Stimulated activated CD4-positive, alpha-beta T cell treated with anti-CD3 and anti-CD28 coated beads, Interleukin-2, amount 100 ng/mL, for 4 hours (primary cell): ENCODE measurements at places on chromosomes 13 and 19.

- no peak for DNase-seq
Measured at GRCh38 chr13:50550151-50550550, 293.3 kb downstream of the DLEU7 start.

DNA sequence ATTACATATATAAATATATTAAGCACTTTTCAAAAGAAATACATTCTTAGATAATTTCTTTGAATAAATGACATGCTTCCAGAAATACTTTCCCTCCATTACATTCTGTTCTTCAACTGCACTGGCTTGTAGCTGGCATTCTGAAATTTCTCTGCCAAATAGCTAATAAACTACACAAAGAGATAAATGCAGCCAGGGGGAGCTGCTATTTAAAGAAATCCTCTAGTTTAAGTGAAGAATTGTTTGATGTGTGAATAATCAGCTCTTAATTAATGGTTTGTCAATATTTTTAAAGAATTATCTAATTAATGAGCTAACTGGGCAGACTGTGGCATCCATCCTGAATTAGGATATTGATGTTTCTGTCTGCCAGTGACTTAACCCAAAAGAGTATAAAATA lies 30.7 kb downstream of the SLC7A1 start:
- DNase-seq, result no peak

DNA sequence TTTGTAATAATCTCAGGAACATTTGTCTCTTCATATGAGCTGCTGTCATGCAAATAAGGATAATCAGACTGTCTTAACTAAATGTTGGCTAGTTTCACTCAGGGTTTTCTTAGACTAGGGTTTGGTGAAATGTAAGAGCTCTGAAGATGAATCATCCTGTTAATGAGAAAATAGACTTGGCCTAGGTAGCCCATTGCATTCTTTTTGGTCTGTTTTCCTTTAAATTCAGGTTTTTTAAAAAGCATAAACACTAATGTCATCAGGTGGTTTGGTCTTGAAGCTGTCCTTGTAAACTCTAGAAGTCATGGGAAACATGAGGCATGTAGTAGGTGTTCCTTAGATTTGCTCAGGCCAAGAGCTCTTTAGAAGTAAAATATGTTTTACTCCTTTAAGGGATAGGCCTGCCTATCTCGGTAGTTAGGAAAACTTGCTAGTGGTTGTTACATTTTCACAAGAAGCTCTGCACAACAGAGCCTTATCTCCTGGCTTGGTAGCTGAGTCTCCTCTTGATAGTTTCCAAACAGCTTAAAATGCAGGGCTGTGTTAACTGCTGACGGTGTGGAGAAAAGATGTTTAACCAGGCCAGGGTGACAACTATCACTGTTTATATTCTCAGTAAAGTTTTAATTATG lies 62.0 kb upstream of the C1QTNF9B start:
- DNase-seq, result no peak

DNA sequence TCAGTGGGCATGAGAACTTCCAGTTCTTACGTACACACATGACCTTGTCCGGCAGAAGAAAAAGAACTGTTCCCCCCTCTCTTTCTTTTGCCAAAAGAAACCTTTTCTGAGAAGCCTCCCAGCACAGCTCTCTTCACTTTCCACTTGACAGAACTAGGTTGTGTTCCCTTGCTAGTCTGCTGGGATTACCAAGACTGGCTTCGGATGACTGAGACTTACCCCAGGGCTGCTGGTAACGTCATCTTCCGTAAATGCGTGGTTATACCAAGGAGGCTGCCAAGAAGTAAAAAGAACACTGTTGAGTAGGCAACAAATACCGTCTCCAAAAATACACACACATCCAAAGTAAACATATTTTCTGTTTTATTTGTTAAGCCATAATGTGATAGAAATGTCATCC lies 908.2 kb downstream of the EFNB2 start:
- DNase-seq, result no peak

- no peak for DNase-seq
Measured at GRCh38 chr19:58356766-58357480, 3.6 kb upstream of the A1BG start.

- peak; percentile 86 for DNase-seq
Measured at GRCh38 chr19:3154957-3155736, 19.3 kb downstream of the GNA15 start.

- DNase-seq, result no peak
Measured at GRCh38 chr13:43994999-43995859, 115.5 kb downstream of the LACC1 start.

GRCh38 chr13:106011600-106011999 lies 523.9 kb downstream of the EFNB2 start:
- DNase-seq, result no peak

DNA sequence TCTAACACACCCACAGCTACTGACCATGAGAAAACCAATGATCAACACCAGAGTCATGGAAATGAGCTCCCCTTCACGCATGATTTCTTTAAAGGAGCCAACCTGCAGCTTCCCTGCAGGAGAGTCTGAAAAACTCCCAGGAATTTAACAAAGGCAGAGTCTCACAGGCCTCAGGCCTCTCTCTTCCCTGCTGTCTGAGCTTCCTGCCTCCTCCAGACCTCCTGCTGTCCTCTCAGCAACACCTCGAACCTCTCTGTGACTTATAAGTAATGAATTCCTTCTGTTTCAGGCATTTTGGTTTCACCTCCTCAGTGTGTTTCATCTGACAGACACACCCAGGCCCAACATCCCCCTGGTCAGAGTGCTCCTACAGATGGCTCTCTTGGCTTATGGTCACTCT lies 1044.4 kb downstream of the UQCRFS1 start:
- no peak for DNase-seq

- no peak for DNase-seq
Measured at GRCh38 chr13:95226476-95226875, 74.8 kb downstream of the ABCC4 start.

GRCh38 chr19:3771000-3771905 lies 775 bp downstream of the RAX2 start:
- DNase-seq, result no peak

DNA sequence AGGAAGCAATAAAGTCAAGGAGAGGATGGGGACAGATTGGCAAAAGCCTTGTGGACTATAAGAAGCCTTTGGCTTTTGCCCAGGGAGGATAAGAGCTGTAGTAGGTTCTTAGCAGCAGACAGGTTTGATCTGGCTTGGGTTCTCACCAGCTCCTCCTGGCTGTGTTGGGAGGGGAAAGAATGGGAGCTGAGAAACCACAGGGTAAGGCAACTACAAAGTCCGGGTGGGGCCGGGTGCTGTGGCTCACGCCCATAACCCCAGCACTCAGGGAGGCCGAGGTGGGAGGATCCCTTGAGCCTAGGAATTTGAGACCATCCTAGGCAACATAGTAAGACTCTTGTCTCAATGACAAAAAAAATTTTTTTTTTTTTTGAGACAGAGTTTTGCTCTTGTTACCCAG lies 20.6 kb downstream of the NECTIN2 start:
- no peak for DNase-seq

- peak; percentile 40 for DNase-seq
Measured at GRCh38 chr13:110726726-110727125, 13.2 kb downstream of the ING1 start.

DNA sequence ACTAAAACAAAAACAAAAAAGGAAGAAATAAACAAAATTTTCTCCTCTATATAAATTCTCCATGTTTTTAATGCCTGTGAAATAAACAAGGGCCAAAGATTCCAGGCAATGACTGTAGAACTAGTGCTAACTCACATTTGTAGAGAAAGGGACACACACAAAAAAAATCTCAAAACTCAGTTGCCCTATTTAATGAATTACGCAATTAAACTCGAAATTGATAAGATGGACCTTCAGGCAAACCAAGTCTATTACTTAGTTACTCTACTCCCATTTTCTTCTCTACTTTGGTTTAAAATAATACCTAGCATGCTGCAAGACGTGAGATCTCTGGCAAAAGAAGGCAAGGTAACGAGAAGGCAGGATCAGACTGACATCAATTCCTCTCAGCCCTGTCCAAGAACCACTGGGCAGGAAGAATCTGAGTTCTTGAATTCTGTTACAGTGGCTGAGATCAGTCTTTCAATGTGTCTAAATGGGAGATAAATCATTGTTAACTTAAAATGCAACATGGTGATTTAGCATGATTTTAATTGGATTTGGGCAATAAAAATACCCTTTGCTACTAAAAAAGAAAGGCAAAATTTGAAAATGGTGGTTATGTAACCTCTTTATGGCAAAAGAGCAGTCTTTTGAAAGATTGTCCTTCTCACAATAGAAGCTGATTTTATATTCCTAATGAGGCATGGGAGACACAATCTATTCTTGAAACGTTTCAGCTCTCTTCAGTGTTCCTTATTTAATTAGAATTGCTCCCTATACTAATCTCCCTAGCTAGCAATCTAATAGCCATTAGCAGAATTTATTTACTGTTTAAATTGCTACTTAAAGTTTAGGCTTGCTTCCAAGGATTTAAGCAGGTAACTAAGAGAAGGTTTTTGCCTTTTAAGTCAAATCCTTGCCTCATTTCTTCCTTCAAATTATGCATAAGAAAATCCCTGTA lies 25.9 kb downstream of the SPRY2 start:
- DNase-seq, result no peak

DNA sequence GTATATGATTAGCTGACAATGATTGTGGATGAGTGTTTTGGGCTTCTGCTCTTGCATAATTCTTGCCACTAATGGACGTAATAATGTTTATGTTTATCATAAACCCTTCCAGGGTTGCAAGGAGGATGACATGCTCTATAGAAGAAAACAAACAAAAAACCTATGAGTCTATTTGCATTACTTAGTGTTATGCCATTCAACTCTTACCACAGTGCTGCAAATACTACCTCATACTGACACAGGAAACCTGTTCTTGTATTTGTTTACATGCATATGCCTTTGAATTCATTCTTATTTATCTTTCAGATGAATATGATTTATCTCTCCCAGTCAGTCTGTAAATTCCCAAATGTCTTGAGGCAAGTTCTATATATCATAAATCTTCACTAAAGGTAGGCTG lies 39.6 kb upstream of the FREM2 start:
- DNase-seq, result no peak

- peak; percentile 96 for DNase-seq
Measured at GRCh38 chr19:44770550-44771257, 7.0 kb upstream of the CBLC start.

- no peak for DNase-seq
Measured at GRCh38 chr13:35718084-35718483, 241.6 kb upstream of the MAB21L1 start.

DNA sequence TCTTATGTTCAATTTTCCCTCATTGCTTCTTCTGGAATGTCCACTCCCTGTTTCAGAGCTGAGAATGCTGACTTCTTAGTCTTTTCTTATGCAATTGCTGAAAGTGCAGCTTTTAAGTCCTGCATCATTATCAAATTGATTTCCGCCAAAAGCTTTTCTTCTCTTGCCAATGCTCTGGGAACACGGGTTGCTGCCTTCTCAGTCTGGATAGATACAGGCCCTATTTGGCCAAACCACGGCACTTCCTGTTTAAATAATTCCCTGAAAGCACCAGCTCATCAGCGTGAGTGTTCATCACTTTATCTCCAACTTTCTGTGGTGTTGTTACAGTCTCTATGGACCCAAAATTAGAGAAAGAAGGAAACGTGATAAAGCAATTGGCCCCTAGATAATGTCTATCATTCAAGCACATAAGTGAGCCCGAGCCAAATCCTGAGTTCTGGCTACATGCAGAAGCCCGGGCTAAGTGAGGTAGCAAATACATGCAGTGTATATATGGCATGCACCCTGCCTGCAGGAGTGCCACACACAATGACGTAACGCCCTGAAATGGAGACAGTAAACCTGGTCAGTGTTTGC lies 85.7 kb downstream of the CYSLTR2 start:
- DNase-seq, result no peak

GRCh38 chr13:24036115-24036514 lies 124.4 kb upstream of the SPATA13 start:
- DNase-seq, result no peak

DNA sequence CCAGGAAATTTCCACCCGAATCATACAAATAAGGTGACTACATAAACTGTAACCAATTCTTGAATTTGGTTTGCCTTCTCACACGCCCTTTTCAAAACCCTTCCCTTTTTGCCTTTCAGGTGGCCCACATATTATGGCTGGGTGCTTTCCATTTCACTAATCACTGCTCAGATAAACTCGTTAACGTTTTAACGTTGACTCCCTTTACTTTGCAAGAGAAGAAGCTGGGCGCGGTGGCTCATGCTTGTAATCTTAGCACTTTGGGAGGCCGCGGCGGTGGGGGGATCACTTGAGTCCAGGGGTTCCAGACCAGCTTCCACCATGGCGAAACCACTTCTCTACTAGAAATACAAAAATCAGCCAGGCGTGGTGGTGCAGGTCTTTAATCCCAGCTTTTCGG lies 19.8 kb upstream of the ZNF91 start:
- no peak for DNase-seq

- DNase-seq, result no peak
Measured at GRCh38 chr13:77653301-77653700, 44.2 kb upstream of the SLAIN1 start.

GRCh38 chr13:85828094-85828684 lies 29.0 kb upstream of the SLITRK6 start:
- no peak for DNase-seq

GRCh38 chr13:112172641-112173251 lies 105.8 kb downstream of the SOX1 start:
- no peak for DNase-seq

- DNase-seq, result no peak
Measured at GRCh38 chr13:113723410-113724015, 35.5 kb upstream of the TMEM255B start.
